Thyroid gland (tissue), 4 donors: ENCODE measurements at places on chromosomes 5 and 9. TPM values are rescaled to one million over a fixed set of nuclear protein-coding genes. Genes with fewer than 3 reads are reported as not detected.

DNA sequence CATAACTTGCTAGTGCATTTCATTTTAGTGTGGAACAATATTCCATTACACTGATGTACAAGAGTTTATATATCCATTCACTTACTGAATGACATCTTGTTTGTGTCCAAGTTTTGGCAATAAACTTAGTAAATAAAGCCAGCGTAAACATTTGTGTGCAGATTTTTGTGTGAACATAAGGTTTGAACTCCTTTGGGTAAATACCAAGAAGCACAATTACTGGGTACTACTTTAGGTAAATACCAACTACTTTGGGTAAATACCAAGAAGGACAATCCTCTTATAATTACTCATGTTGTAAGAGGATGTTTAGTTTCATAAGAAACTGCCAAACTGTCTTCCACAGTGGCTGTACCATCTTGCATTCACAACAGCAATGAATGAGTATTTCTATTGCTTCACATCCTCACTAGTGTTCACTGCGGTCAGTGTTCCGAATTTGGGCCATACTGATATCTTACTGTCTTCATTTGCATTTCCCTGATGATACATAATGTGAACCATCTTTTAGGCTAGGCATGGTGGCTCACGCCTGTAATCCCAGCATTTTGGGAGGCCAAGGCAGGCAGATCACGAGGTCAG lies 2.3 kb upstream of the SYK start:
- no peak for DNase-seq

DNA sequence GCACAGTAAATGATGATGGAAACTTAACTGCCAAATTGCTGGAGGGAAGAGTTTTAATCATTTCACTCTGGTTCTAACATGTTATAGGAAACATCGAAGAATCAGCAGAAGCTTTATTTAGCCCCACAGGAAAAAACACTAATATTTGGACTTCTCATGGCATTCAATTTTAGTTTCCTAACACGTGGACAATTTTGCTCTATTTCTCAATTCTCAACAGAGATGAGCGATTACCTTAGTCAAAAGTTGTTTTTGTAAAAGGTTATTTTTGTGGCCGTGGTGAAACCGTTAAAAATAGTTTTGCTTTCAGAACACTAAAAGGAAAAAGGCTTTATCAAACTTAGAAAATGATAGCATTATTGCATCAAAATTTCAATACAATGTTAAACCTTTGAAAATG lies 235.2 kb downstream of the PLK2 start:
- no peak for DNase-seq

DNA sequence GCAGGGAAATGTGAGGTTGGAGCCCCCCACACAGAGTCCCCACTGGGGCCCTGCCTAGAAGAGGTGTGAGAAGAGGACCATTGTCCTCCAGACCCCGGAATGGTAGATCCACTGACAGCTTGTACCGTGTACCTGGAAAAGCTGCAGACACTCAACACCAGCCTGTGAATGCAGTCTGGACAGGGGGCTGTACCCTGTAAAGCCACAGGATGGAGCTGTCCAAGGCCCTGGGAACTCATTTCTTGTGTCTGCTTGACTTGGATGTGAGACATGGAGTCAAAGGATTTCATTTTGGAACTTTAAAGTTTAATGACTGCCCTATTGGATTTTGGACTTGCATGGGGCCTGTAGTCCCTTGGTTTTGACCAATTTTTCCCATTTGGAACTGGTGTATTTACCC lies 535.0 kb upstream of the MEF2C start:
- DNase-seq = no peak

- no peak for DNase-seq
Measured at GRCh38 chr5:137024044-137024443, 475.1 kb downstream of the SPOCK1 start.

- DNase-seq = no peak
Measured at GRCh38 chr9:107693625-107694326, 204.2 kb upstream of the KLF4 start.

The LRRC70 gene
- total RNA-seq = 15.3 TPM

- DNase-seq = peak; percentile 90
Measured at GRCh38 chr9:130872912-130873503, 23.6 kb downstream of the QRFP start.

DNA sequence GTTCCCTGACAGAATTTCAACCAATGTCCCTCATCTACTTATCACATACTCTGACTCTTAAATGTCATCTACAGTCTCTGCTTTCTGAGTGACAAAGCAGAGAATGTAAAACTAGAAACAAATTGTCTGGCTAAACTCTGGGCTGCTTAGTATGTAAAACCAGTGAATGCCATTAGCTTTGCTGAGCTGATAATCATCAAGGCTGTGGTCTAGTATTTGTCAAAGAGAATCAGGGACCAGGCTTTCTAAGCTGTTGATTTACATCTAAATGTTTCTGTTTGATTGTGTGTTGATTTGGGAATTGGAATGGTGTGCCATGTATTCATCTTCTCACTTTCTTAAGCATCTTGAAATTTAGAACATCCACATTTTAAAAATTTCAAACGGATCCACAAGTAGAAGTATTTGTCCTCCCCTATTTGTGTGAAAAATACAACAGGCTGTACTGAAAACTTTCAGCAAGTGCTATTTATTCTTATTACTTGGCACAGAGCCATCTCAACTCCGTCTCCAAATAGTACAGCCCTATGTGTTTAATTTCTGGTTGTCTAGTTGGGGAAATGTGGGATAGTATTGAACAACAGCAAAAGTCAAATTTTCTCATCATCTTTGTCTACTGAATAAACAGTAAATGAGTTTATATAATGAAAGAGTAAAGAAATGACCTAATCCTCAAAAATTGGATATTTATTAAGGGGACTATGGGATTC lies 251.5 kb downstream of the KCTD16 start:
- DNase-seq = no peak

- no peak for DNase-seq
Measured at GRCh38 chr9:129291041-129291501, 113.0 kb upstream of the IER5L start.

- peak; percentile 78 for DNase-seq
Measured at GRCh38 chr9:126347911-126348760, 21.5 kb downstream of the MVB12B start.

GRCh38 chr5:66864240-66864884 lies 268.2 kb downstream of the MAST4 start:
- DNase-seq = no peak

The AK8 gene
- 9.0 TPM for total RNA-seq

- no peak for DNase-seq
Measured at GRCh38 chr5:119032656-119033055, 38.2 kb upstream of the DMXL1 start.

DNA sequence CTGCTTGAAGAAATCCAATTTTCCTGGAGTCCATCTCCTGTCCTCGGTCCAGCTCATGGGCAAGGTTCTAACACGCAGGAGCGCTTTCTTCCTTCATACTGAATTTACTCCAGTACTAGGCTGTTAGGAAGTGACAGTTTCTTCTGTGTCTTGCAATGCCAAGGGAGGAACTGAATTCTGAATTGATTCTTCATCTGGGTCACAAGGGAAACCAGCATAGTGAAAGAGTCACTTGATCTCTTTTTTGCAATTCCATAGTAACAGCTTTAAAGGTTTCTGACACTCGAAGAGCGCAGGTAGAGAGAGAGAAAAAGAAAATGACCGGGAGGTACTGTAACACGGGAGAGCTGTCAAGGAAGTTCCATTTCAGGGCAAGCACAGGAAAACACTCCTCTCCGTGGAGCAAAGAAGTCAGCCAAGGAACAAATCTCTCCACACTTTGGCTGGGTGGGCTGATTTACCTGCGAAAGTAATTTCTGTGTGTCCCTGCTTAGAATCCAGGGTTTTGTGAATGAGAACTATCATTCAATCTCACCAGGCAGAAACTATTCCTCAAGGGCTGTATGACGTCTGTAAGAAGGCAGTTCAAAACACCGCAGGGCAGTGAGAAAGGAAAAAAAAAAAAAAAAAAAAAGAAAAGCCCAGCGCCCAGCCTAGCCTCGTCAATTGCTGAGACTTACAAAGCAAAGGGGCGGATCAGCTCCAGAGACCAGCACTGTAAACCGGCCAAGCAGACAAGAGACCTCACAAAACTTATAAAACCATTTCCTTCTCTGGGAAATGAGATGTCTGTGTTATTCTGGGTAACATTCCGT lies 617.8 kb downstream of the PDE4D start:
- DNase-seq = peak; percentile 72

- no peak for DNase-seq
Measured at GRCh38 chr9:89010056-89010455, 18.8 kb downstream of the S1PR3 start.

- DNase-seq = no peak
Measured at GRCh38 chr5:66647146-66647856, 51.1 kb downstream of the MAST4 start.

GRCh38 chr9:133495327-133496293 lies 16.7 kb upstream of the SLC2A6 start:
- DNase-seq = no peak

GRCh38 chr5:31554552-31554951 lies 22.5 kb downstream of the C5orf22 start:
- no peak for DNase-seq

DNA sequence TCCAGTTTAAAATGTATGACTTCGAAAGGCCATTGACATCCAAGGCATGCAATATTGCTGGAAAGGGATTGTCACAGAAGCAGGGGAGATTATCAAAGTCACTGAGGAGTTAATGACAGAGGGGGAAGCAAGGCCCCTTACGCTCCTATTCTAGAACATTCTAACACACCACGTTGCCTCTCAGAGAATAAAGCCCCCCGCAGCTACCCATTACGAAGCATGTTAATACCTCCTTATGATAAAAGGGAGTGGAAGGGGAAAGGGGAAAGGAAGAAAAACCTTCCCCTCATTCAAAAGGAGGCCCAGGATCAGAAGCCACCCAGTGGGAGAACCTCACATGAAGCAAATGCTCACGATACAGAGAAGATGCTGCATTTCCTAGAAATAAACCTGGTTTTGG lies 213.6 kb downstream of the DAB2IP start:
- no peak for DNase-seq

- peak; percentile 22 for DNase-seq
Measured at GRCh38 chr5:140672455-140673186, 755 bp downstream of the DND1 start.

- DNase-seq = no peak
Measured at GRCh38 chr5:107948377-107948776, 277.6 kb upstream of the EFNA5 start.

The SOWAHA gene
- 4.6 TPM for total RNA-seq

GRCh38 chr9:70577671-70578070 lies 163.2 kb upstream of the KLF9 start:
- DNase-seq = no peak
